H1 (cell line): ENCODE measurements at places on chromosomes 3 and 15.

DNA sequence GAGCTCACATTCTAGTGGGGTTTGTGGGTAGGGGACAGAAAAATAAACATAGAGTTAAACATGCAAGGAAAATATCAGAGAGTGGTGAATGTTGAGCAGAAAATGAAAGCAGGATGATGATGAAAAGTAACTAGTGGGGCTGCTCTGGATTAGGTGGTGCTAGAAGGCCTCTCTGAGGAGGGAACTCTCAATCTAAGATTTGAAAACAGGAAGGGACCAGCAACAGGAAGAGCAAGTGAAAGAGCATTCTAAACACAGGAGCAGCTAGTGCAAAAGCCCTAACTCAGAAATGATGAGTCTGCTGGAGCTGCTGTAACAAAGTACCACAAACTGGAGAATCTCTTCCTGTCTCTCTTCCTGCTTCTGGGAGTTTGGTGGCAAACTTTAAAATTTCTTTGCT is 468.6 kb upstream of the AGTR1 start:
- no peak for DNase-seq

GRCh38 chr3:191362524-191363090 is 32.3 kb upstream of the UTS2B start:
- DNase-seq: no peak

DNA sequence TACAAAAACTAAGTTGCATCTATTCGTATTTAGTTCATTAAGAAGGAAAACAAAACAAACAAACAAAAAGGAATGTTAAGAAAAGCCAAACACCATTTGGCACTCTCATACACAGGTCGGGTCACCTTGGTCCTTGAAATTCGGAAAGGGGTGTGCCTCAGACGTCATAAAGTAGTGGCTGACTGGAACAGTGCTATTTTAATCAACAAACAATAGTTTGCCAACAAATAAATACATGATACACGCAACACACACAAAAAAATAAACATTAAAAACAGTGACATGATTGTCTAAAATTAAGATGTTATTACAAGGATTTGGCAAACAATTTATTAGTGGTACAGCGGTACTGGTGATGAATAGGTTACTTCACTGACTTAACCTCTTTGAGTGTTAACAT is 579.6 kb downstream of the MECOM start:
- DNase-seq: no peak

- DNase-seq: no peak
Observed at GRCh38 chr15:62362608-62363007, 197.5 kb upstream of the C2CD4B start.

GRCh38 chr15:40257656-40258450 is 19.0 kb downstream of the PAK6 start:
- no peak for DNase-seq

DNA sequence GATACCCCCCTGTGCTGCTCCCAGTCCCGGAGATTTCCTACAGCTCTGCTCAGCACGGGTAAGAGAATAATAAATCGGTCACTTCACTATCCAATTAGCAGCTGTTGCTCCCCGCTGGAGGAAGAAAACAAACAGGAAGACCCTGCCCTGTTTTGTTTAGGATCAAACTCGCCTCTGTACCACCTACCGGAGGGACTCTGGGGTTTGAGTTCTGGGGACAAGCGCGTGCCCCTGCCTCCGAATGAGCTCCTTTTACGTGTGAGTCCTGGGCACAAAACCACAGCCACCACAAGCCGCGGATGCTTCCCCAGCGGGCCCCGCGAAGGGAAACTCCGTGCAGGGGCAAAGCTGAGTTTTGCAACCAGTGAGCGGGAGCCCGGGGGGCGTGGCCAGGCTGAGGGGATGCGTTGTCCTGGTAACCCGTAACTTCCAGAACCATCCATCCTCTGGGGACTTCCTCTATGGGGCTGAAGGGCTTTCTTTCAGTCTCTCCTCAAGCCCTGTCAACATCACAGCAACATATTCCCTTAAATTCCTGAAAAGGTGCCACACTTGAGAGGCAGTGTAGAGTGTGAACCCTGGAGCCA is 315.7 kb upstream of the PROK2 start:
- no peak for DNase-seq

DNA sequence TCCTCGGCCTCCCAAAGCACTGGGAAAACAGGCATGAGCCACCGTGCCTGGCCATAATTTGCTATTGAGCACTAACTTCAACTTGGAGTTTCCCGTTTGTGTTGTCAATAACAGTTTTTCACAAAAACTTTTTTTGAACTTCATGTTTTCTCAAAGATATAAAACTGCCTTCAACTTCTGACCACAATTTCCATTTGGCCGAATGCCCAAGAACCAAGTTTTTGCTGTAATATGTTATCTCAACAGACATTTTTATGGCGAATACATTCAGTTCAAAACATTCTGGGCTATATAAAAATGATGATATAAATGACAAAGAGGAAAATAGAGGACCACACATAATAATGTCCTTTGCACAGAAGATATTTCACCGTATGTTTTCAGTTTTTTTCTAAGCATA is 56.4 kb downstream of the NEDD4 start:
- DNase-seq: no peak

- DNase-seq: no peak
Observed at GRCh38 chr3:179716226-179716625, 63.4 kb downstream of the USP13 start.

DNA sequence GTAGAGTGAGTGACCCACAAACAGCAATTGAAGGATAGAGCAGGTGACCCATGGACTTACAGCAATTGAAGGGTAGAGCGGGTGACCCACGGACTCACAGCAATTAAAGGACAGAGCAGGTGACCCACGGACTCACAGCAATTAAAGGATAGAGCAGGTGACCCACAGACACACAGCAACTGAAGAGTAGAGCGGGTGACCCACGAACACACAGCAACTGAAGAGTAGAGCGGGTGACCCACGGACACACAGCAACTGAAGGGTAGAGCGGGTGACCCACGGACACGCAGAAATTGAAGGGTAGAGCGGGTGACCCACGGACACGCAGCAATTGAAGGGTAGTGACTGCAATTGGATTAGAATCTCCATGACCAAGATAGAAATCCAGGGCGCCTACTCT is 9.8 kb upstream of the TNK2 start:
- DNase-seq: no peak

DNA sequence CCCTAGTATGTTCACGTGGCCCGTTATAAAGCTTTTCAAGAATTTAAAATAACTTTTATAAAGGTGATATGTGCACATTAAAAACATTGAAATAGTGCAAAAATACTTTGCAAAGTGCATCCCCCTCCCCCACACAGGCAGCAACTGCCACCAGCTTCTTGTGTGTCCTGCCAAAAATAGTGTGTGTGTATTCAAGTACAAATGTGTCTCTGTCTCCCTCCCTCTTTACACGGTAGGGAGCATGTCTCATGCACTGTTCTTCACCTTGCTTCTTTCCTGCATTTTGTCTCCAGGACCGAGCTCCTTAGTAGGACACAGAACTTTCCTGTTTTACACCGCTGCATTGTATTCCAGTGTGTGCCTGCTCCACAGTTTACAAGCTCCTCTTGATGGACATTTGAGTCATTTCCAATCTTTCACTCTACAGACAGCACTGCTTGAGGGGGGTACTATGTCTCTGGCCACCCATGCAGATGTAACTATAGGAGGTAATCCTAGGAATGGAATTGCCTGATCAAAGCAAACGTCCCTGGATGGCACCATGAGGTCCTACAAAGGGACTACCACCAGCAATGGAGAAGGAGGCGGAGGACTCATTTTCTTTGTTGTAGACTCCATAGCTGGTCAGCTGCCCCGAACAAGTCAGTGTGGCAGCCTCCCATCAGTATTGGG is 52.4 kb downstream of the SLC6A6 start:
- DNase-seq: no peak

- peak; percentile 41 for DNase-seq
Observed at GRCh38 chr15:72230197-72231065, 559 bp downstream of the PKM start.

DNA sequence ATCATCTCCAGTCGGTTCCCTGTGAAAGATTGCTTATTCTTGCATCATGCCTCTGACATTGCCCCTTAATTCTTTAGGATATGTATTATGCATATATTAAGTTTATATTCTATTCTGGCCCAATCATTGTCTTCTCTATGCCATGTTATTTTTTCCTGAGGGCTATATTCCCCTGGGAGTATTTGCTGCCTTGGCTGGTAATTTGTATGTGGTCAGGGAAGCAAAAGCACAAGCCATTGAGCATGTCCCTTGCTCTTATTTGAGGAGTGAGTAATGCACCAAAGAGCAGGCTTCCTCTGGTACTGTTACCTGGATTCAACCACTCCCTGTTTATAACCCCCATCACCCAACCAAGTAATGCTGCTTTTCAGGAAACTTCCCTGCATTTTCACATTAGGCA is 36.3 kb downstream of the STAC start:
- DNase-seq: no peak

- no peak for DNase-seq
Observed at GRCh38 chr3:156539051-156539450, 15.9 kb downstream of the SSR3 start.

DNA sequence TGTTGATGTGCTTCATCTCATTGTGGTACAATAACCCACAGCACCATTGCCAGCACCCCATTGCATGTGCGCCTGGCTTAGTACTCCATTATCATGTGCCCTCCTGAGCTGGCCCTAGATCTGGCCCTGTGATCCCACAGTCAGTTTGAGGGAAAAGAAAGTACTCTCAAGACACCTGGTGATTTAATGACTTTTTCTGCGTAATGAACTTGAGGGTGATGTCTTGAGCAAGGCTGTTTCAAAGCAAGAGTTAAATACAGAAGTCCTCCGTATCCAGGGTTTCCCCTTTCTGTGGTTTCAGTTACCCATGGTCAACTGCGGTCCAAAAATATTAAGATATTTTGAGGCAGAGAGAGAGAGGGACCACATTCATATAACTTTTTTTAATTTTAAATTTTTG is 16.3 kb downstream of the C3orf20 start:
- no peak for DNase-seq

- no peak for DNase-seq
Observed at GRCh38 chr3:125585595-125586223, 9.6 kb downstream of the OSBPL11 start.

GRCh38 chr3:12902181-12902999 is 61.0 kb upstream of the RPL32 start:
- no peak for DNase-seq

GRCh38 chr3:72407766-72408165 is 440.5 kb downstream of the SHQ1 start:
- no peak for DNase-seq

DNA sequence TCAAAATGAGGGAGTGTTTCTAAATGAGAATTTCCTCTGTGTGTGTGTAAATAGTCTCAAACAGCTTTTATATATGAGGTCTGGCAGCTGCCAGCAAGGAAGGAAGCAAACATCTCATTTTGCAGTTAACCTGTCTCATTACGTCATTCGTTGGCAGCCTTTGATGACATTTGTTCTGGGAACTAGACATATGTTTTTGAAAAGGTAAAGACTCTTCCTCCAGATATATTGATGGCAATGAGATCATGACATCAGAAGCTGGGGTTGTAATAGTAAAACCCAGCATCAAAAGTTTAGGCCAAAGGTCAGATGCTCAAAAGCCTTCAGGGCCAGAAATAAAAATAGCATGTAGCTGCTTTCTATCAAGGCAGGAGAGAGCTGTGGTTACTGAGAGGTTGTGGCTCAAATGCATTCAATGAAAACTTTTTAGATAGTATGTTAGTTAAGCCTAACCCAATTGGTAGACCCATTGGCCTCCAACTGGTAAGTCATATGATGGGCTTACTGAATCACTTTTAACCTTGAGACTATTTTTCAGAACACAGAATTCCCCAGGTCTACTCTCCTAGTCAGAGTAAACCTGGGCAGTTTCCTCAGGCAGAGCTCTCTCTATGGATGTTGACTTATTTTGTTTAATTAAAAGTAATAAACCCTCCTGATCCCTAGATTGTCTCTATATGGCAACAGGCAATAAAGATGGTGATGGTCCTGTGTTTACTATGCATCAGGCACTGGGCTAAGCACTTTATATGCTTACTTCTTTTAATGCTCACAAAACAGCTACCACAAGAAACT is 386.5 kb upstream of the CFAP20DC start:
- no peak for DNase-seq

DNA sequence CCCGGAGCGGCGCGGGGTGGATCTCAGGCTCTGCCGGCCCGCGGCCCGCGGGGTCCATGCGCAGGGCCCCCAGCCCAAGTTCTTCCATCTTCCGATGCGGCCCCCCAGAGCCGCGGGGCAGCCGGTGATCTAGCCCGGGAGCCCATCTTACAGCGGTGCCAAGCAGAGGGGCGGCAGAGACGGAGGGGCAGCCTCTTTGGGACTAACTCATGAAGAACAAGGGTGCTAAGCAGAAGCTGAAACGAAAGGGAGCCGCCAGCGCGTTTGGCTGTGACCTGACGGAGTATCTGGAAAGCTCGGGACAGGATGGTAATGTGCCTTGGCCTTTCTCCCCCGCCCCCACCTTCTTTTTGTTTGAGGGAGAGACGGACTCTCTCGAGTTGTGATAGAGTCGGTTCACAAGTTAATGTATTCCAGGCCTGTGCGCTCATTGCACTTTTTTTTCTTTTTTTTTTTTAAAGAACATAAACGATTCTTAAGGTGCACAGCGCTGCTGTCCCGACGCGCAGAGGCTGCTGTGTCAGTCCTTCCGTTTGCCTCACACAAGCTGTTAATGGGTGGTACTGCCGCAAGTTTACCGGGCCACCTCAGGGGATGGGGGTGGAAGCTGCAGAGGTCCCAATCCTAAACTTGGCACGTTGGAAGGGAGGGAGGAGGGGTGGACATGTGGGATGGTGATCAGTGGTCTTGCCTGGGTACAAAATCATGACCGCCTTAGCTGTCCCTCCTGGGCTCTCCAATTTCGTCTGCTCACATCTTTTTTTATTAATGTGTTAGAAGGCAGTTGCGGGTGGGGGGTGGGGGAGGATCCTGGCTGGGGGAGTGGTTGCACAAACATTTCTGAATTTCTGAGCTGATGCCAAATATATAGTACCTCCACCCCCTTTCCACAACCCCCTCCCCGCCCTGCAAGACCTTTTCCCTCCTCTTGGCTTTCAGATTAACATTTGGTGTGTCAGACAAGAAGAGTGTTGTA is 801 bp downstream of the ARHGAP31 start:
- DNase-seq: peak; percentile 69

DNA sequence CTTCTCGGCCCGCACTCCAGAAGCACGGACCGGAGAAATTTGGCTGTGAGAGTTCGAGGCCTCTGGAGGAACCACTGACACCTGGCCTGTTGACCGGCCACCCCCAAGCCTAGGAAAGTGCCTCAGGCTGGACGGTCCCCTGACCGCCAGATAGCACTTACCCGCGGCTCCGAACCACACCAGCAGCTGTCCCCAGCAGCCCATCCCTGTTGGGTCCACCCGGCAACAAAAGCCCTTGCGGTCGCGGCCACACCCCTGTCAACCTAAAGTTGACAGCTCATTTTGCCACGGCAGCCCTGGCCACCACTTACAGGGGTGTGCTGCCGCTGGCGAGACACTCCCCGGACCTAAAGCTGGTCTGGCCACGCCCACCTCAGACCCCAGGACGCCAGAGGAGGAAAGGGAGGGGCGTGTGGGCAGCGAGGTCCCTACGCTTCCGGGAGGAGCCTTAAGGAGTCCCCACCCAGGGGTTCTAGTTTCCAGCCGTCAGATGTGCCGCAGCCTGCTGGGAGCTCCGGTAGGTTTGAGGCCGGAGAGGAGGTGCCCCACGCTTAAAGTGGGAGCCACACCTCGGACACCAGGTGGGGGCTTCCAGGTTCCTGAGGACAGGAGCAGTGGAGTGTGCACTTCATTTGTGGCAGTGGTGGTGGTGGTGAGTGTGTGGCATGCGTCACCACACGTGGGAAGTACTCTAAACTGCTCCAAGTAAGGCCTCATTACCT is at the start of gene LTK:
TSS of gene LTK (minus strand) at position 322 of the 722 bp plus-strand sequence. CDS start at position 204, 118 bp downstream.
- DNase-seq: no peak

GRCh38 chr3:10647376-10647775 is 142.0 kb upstream of the ATP2B2 start:
- DNase-seq: peak; percentile 3

- no peak for DNase-seq
Observed at GRCh38 chr3:111278959-111279358, 207.3 kb downstream of the NECTIN3 start.
